ENCODE measurements at places on chromosomes 1 and 21.

- DNase-seq, result peak; percentile 27
Measured at GRCh38 chr1:219092206-219092605, 81.5 kb upstream of the LYPLAL1 start.

DNA sequence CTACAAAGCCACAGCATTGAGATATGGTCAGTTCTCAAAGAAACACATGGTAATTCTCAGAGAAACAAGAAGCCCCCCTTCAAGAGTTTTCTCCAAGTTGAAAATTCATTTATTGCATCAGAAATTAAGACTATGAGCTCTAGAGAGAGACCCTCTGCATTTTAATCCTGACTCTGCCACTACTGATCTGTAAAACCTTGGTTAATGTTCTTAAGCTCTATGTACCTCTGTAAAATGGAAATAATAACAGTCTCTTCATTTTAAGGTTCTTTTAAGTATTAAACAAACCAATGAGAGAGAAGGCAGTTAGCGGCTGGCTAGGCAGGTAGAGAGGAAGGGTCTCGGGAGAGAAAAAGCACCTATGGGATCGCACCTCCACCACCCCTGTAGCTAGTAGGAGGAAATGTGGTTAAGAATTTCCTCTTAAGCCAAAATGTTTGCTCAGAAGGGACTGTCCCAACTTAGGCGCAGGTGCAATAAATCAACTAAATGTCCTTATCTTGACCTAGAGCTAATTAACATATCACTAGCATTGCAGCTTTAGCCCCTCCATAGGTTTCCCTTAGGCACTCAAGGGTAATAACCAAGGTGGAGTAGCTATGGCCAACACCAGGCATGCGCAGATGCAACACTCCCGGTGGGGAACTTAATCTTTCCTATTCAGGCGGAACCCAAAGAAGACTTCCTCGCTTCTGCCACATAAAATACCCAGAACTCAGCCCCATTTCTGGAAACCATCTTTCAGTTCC is 1685.4 kb downstream of the MRPL39 start:
- DNase-seq, result no peak

GRCh38 chr1:243411472-243411871 is 155.6 kb downstream of the SDCCAG8 start:
- DNase-seq, result no peak

DNA sequence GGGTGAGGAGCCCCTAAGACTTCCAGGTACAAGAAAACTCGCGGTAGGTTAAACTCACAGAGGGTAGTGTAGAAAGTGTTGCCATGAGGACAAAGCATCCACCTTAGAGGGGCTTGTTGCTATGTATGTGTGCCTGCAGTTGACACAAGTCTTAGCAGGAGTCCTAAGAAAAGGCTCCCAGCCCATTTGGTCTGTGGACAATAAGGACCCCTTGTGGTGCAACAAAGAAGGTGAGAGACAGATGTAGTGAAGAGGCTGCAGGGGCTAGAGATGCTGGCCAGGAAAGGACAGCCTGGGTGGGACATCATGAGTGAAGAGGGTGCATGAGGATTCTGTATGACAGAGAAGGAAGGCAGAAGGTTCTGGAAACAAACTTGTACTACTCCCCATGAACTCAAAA is 36.3 kb upstream of the IL10 start:
- peak; percentile 50 for DNase-seq

- DNase-seq, result no peak
Measured at GRCh38 chr1:195569934-195570333, 1038.3 kb downstream of the KCNT2 start.

DNA sequence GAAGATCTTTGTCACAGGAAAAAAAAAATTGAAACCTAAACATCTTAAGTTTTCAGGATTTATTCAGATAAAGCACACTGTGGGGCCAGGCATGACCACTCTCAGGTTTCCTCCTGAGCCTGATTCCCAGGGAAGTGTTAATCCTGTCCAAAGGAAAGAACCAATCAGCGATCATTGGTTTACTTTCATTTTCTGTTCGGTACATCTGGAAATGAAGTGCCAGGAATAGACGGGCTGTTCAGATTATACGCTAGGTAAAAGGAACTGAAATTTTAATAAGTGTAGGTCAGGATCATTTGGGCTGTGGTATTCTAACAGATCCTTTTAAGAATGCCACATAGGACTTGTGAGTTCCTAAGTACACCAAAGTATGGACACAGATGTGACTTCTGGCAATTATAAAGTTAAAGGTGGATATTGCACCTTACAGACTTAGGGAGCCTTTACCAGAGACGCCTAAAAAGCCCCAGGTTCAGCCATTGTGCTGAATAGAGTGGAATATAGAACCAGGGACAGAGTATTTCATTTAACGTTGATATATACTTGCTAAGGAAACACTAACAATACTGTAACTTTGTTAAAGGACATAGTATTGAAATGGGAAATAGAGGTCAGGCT is 9.3 kb upstream of the CACYBP start:
- DNase-seq, result peak; percentile 83

DNA sequence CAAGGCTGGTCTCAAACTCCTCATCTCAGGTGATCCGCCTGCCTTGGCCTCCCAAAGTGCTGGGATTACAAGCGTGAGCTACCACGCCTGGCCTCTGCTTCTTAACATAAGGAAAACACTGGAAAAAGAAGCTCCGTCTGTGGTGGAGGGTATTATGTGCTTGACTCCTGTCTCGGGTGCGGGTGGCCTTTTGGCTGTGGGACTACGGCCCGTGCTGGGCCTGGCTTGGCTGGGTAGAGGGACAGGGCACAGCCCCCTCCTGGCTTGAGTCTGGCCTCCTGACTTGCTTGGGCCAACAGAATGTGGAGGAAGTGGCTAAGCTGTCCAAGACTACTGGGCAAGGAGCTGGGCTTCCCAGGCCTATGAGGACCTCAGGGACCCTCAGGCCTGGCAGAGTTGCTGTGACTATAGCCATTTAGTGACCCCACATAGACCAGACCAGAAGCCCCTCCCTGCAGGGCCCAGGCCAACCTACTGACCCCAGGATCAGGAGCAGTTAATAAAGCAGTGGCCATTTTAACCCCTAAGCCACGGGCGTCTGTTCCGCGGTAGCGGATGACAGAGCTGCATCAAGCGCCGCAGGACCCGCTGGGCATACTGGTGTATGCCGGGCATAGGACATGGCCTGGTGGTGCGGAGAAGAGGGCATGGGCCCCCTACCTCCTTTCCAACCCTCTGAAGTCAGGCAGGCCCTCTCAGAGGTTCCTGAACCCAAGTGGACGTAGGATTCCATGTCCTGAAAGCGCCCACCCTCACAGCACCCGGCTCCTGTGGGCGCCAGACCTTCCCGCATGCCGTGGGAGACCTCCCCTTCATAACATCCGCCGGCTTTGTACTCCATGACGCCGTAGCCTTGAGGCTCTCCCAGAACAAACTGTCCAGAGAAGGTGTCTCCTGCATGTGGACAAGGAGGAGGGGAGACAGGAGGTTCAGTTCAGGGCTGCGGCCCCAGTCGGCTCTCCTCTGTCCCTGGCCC is 4.4 kb downstream of the MORN1 start:
- no peak for DNase-seq

DNA sequence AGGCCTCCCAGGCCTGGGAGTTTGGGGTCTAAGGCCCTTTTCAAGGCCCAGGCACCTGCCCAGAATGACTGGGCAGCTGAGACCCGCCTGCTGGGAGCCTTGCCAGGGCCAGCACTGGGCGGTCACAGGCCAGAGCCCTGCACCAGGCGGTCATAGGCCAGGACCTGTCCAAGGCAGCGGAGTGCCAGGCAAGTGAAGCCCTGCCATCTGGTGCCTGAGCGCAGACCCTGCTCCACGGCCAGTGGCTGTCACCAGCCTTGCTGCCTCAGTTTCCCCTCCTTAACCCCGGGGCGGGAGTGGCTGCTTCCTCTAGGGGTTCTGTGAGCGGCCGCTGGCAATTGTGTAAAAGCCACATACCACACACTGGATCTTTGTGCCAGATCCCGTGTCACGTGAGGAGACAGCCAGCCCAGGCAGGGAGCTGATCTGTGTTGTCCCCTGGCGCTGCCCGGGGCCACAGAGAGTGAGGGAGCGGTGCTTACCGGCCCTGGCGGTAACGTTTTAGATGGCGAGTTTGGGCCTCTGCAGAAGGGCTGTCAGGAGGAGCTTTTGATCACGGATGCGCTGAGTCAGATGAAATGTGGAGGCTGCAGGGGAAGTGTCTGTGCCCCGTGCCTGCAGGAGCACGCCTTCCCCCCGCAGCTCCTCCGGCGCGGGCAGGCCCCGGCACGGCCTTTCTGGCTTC is 4.6 kb downstream of the COL18A1 start:
- DNase-seq, result no peak

Measured in HT1080 (cell line).